Brain (organoid and tissue), 16 donors: ENCODE measurements at places on chromosomes 2 and 18. TPM values are rescaled to one million over a fixed set of nuclear protein-coding genes. Genes with fewer than 3 reads are reported as not detected.

DNA sequence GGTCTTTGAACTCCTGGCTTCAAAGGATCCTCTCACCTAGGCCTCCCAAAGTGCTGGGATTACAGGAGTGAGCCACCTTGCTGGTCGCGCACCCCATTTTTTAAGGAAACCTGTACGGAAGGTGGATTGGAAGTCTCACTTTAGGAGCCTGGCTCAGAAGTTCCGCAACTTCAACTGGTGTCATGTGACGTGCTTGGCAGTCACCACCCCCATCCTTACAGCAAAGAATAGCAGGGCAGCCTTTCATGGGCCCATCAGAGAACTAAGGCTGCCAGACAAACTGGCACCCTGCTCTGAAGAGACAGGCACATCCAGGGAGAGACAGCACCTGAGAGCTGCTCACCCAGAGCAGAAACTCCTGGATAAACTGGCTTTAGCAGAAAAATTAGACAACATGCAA, 3.3 kb upstream of the SLC66A2 start:
- no peak for DNase-seq

- no peak for DNase-seq
These were observed 22.2 kb downstream of the TSN start for GRCh38 chr2:121777699-121778058.

GRCh38 chr18:57051021-57051656, 95.7 kb upstream of the BOD1L2 start:
- no peak for DNase-seq

- no peak for DNase-seq
These were observed 320.4 kb upstream of the REV1 start for GRCh38 chr2:99810225-99810624.

GRCh38 chr2:136013955-136014354, 28.5 kb upstream of the DARS1 start:
- DNase-seq = no peak

- no peak for DNase-seq
These were observed 100.2 kb upstream of the CDC42EP3 start for GRCh38 chr2:37771600-37772088.

DNA sequence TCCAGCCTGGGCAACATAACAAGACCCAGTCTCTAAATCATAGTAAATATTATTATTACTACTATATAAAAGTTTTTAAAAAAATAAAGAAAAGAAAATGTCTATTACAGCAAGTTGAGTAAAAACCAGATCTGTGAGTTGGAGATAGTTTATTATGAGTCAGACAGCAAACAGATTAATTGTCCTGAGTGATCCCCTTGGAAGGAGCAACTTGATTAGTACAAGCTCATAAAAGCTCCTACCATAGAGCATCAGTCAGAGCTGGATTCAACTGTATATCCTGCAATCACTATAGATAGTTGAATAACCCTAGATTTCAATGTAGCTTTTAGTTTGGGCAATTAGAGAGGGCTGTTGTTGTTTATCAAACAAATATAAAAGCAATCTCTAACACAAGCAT, 84.1 kb downstream of the TRABD2A start:
- no peak for DNase-seq

GRCh38 chr18:75179819-75180600, 28.9 kb downstream of the PTGR3 start:
- no peak for DNase-seq

- no peak for DNase-seq
These were observed 192.9 kb downstream of the NCK2 start for GRCh38 chr2:105937498-105938097.

DNA sequence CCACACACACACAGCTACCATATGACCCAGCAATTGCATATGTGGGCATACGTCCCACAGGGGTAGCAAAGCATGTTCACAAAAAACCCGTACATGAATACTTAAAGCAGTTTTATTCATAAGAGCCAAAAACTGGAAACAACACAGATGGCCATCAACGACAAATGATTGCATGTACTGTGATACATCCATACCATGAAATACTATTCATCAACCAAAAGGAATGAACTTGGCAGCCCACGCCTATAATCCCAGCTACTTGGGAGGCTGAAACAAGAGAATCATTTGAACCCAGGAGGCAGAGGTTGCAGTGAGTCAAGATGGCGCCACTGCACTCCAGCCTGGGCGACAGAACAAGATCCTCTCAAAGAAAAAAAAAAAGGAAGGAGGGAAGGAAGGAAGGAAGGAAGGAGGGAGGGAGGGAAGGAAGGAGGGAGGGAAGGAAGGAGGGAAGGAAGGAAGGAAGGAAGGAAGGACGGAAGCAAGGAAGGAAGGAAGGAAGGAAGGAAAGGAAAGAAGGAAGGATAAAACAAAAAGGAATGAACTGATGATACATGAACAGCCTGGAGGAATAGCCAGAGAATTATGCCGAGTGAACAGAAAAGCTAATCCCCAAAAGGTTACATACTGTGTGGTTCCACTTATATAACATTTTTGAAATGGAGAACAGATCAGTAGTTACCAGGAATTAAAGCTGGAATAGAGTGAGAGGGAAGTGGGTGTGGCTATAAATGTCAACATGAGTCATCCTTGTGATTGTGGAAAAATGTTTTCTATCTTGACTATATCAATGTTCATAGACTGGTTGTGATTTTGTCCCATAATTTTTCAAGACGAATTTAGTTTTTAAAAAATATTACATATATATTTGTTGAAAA, 19.6 kb upstream of the YPEL5 start:
- no peak for DNase-seq

GRCh38 chr2:69830045-69830905, 815 bp downstream of the GMCL1 start:
- peak; percentile 6 for DNase-seq

DNA sequence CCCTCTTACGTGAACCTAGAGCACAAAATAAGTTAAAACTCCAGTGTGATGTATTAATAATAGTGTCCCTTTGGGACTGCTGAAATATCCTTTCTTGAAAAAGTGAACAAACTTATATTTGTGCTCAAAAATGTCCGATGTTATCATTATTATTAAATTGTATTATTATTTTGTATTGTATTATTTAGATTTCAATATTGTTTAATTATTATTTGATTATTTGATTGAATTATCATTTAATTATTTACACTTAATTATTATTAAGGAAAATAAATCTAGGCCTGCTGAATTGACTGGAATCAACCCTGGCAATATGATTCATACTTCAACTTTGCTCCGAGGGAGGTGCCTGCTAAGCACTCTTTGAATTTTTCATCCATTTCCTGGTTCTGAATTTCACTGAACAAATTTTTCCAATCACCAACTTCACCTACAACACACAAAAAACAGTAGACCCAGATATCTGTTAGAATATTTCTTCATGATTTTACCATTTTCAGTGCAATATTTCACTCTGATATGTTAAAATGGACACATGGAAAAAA, 10.9 kb upstream of the EIF2AK2 start:
- no peak for DNase-seq

DNA sequence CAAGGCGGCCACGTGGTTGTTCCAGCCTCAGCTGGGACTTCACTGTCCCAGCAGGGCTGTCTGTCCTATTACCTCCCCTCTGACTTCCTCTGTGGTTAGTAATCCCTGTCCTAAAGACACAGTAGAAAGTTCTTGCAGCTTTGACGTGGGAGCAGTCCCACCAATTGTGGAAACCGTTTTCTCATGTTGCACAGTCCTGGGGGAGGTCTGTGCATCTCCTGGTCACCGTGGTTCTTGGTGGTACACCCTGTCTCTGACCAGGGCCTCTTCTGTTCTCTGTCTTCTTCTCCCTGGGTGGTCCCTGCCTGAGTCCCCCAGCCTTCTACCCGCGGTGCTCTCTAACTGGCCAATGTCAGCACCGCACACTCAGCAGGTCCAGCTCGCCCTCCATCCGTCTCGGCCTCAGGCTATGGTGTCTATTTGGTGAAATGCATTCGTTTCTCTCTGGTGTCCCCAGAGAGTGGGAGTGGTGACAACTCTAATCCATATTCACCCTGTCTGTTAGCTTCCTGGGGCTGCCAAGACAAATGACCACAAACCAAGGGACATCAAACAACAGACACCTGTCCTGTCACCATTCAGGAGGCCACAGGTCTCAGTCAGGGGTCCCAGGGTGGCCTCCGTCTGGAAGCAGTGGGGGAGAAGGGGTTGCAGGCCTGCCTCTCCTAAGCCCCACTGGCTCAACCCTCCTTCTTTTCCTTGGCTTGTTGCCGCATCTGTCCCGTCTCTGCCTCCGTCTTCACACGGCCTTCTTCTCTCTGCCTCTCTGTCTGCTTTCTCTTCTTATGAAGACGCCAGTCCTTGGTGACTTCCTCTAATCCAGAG, 99.8 kb downstream of the SH3BP4 start:
- no peak for DNase-seq

DNA sequence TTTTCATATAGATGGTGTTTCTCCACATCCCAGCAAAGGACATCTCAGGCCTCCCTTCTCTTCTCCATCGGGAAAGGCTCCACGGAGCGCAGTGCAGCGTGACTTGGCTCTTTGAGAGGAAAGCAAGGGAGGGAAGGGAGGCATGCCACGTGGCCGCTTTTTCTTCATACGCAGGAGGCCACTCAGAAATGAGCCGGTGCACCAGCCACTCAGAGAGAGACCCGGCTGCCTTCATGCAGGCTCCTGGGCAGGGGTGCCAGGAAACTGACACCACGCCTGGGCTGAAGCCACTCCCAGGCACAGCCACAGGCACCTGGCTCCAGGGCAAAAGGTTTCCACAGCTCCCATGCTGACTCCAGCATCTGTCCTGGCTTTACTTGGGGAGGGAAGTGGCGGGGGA, 11.1 kb upstream of the LOXHD1 start:
- DNase-seq = peak; percentile 16

CAPN13 gene
- 1.7 TPM for polyA plus RNA-seq

GCG gene
- polyA plus RNA-seq = not detected

GIGYF2 gene
- 20.8 TPM for polyA plus RNA-seq

OSBPL1A gene
- polyA plus RNA-seq = 47.2 TPM

LCT gene
- not detected for polyA plus RNA-seq

HNRNPLL gene
- 33.3 TPM for polyA plus RNA-seq

VWA3B gene
- polyA plus RNA-seq = 1.1 TPM

IHH gene
- polyA plus RNA-seq = not detected

DSC2 gene
- 0.22 TPM for polyA plus RNA-seq

RAB17 gene
- 7.5 TPM for polyA plus RNA-seq

PRADC1 gene
- polyA plus RNA-seq = 44.5 TPM

ANO7 gene
- 1.3 TPM for polyA plus RNA-seq
